Colonic mucosa (tissue), 4 donors: ENCODE measurements at places on chromosomes 3 and 15.

DNA sequence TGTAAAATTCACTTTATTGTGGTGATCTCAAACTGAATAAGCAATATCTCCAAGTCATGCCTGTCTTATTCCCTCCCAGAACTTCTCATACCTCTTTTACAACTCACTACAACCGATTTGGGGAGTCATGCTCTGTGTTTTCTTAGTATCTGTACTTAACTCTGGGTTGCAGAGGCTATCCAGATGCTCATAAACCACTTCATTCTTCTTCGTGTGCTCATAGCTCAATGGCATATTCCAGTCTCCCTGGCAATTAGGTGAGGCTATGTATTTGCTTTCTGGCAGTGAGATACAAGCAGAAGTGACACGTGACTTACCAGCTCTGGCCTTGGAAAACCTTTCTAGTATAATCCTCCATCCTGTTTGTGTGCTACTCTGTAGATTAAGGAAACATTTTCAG lies 360.9 kb downstream of the ZNF385D start:
- DNase-seq, result no peak

DNA sequence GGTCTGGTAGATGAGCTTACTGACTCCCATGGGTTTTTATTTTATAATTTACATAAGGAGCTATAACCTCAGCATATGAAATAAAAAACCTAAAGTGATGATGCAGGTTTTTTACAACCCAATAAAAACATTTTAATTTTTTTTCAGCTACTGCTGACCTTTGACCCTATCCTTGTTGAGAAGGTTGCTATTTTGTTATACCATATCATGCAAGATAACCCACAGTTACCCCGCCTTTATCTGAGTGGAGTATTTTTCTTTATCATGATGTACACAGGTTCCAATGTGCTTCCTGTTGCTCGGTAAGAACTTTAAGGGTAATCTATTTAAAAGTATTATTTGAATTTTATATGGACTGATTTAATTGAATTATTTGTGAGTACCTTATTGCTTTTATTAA lies 70.8 kb downstream of the DNAJC13 start:
- DNase-seq, result no peak

GRCh38 chr3:158569794-158570193 lies 1.2 kb upstream of the MLF1 start:
- DNase-seq, result no peak

GRCh38 chr15:65176056-65176455 lies 9.1 kb downstream of the CLPX start:
- no peak for DNase-seq

DNA sequence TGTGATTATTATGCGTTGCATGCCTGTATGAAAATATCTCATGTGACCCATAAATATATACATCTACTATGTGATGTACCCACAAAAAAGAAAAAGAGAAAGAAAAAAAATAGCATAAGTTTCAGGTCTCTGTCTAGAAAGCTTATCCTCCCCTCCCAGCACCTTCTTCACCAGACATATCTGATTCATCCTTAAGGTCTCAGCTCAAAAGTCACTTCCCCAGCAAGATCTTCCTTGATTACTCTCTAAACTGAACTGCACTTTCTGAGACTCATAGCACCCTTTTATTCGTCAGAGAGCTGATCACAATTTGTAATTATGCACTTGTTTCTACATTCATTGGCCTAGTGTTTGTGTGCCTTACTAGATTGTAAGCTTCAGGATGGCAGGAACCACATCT lies 11.1 kb upstream of the PTPN9 start:
- no peak for DNase-seq

DNA sequence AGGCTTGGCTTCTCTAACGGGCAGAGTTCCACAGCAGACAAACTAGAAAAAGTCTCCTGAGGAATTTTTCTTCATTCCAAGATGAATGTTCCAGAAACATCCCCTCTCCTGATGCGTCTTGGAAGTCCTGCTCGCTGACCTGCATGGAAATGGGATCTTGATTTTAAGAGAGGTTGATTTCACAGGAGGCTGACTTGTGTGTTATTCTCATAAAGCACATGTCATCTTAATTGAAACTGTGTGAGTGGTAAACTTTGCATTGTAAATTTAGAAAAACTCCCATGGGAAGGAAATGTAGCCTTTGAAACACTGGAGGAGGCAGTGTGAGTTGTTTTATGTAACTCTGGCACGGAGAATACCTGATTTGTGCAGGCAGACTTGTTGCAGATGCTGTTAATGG lies 337.8 kb upstream of the NR2E3 start:
- no peak for DNase-seq

DNA sequence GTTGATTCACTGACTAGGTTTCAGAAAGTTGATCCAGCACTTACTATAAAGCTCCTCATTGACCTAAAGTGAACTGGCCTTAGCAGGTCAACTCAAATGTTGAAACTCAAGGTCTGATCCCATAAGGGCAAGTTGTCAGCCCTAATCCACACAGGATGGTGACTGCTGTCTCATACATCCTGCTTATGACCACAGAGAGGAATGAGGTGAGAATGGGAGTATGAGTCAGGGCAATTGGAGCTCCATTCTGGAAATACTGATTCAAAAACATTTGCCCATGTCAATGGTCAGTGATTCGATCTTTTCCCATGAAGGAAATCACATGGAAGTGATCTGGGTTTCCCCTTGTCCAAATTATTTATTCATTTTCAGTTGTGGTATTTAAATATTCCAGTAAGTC lies 78.7 kb downstream of the ZNF385D start:
- no peak for DNase-seq

GRCh38 chr3:102464261-102464660 lies 29.4 kb downstream of the ZPLD1 start:
- DNase-seq, result no peak

GRCh38 chr3:49076646-49077045 lies 17.2 kb downstream of the QRICH1 start:
- DNase-seq, result no peak

- DNase-seq, result no peak
Measured at GRCh38 chr3:148657470-148657869, 40.2 kb upstream of the AGTR1 start.

DNA sequence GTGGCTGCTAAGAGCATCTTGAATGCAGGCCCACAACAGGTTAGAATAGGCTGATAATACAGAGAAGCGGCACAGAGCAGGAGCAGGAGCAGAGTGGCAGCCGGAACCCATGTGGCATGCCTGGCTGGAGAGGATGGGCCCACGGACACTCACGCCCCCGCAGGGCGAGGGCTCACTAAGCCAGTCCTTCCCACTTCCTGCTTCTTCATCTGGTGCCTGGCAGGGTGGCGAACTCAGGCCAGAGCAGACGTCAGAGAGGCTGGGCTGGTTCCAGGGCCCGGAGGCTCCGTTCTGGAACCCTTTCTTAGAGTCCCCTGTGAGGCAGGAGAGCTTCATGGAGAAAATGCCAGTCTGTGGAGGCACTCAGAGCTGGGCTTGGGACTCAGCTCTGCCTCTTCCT lies 195.1 kb downstream of the NTRK3 start:
- no peak for DNase-seq

DNA sequence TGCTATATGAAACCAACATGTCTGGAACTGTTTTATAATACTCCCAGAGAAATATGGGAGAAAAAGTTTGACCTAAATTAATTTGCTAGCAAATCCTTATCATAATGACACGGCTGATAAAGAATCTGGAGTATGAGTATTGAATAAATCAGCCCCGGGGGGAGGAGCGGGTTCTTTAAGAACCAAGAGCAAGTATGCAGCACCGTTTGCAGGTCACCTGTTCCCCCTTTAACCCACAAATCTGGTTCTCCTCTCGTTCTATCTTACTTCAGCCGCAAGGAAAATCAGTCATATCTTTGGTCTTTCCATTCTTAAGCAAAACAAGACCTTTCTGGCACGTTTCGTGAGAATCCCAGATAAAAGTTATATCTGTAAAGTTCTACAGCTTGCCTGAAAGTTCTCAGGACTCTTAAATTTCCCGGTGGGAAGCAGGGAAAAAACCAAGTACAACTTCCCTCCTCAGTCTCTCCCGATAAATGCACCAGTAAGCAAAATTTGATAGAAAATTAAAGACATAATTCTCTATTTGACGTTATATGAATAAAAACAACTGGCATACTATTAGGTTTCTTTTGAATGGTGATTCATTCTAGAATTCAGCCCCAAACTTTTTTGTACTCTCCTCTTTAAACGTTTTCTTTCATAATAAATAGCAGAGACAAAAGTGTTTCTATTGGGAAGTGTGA lies 348.6 kb downstream of the ZBBX start:
- no peak for DNase-seq

GRCh38 chr3:115975353-115975752 lies 352.0 kb downstream of the GAP43 start:
- no peak for DNase-seq

DNA sequence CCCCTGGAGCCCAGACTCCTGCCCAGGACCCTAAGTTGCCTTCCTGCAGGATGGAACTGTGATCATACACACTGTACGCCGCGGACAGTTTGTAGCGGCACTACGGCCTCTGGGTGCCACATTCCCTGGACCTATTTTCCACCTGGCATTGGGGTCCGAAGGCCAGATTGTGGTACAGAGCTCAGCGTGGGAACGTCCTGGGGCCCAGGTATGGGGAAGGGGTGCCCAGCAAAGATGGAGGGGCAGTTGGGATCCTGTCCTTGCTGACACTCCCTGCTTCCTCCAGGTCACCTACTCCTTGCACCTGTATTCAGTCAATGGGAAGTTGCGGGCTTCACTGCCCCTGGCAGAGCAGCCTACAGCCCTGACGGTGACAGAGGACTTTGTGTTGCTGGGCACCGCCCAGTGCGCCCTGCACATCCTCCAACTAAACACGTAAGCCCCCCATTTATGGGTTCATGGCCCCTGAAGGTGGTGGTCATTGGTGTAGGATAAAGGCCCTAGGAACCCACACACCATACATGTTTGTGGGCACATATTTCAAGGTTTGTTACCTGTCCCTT lies 28.8 kb downstream of the NBEAL2 start:
- DNase-seq, result peak; percentile 17

DNA sequence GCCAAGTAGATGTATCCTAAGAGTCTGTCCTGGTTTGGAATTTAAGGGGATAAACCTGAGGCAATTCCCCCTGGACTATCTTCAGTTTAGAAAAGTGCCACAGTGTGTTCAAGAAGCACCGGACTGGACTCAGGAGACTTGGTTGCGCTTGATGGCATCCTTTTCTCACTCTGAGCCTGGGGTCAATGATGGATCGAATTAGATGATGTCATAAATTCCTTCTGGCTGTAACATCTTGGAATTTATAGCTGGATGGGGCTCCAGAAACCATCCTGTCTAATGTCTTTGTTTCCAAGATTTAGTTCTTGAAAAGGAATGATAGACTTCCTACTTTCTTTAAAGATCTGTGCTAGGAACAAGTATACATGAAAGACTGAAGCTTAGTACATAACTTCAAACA lies 280.6 kb downstream of the LPP start:
- DNase-seq, result no peak

DNA sequence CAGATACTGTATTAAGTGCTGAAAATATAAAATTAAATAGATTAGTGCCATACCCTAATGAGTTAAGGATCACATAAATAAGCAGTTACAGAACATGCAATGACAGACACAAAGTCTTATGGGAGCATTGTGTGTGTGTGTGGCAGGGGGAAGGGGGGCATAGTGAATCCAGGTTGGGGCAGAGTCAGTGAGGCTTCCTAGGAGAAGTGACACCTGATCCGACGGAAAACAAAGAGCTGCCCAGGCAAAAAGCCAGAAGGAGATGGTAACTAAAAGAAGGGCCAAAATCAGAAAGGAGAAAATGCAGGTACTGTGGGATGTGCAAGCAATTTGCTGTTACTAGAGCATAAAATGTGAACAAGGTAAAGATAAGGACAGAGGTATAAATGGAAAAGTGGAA lies 80.1 kb upstream of the CHRM5 start:
- DNase-seq, result no peak

GRCh38 chr3:158050461-158050860 lies 55.8 kb downstream of the SHOX2 start:
- DNase-seq, result no peak

GRCh38 chr3:182913889-182914288 lies 66.4 kb downstream of the DCUN1D1 start:
- no peak for DNase-seq

DNA sequence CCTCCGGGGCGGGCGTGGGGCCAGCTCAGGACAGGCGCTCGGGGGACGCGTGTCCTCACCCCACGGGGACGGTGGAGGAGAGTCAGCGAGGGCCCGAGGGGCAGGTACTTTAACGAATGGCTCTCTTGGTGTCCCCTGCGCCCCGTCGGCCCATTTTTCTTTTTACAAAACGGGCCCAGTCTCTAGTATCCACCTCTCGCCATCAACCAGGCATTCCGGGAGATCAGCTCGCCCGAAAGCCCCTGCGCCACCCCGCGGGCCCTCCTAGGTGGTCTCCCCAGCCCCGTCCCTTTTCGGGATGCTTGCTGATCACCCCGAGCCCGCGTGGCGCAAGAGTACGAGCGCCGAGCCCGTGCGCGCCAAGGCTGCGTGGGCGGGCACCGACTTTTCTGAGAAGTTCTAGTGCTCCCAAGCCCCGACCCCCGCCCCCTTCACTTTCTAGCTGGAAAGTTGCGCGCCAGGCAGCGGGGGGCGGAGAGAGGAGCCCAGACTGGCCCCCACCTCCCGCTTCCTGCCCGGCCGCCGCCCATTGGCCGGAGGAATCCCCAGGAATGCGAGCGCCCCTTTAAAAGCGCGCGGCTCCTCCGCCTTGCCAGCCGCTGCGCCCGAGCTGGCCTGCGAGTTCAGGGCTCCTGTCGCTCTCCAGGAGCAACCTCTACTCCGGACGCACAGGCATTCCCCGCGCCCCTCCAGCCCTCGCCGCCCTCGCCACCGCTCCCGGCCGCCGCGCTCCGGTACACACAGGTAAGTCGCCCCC lies at the start of gene THBS1:
Gene THBS1, plus strand, starts transcription at position 595 of the 757 bp plus-strand sequence. CDS start 779 bp downstream, outside the sequence.
- peak; percentile 91 for DNase-seq

DNA sequence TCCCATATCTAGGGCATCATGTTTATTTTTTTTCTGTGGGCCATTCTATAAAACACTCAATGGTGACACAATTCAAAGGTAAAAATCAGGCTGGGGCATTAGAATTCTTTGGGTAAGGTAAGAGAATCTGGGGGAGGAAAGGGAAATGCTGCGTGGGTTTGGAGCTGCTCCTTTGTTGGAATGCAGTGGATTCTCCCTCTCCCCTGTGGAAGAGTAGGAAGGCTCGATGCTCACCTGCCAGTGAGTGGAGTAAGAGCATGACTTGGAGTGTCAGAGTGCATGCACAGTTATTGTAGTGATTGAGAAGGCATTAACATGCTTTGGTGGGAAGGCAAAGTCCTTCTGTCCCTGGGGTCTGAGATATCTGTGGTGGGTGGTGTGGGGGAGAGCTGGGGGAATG lies 280.0 kb downstream of the PDCD6IP start:
- no peak for DNase-seq

DNA sequence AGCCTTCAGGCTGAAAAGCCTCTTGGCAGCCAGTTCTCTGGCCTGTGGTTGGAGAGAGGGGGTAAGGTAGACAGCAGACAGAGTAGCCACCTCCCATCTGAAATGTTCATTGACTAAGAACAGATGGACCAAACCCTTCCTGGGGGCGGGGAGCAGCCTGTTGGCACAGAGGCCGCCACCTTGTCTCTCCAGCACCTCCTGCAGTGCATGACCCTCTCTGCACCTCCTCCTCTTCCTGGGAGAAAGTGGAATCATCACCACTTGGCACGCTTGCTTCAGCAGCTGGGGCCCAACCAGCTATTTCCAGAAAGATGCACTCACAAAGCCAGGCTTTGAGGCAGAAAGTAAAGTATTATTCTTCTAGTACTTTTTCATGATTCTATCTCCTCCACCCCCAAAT lies 313.4 kb upstream of the CHRM5 start:
- no peak for DNase-seq
